ENCODE measurements at places on chromosomes 13 and 19.
A peak's percentile ranks its signal among the peaks of the same experiment; 100 is the strongest.

GRCh38 chr13:22589880-22590279, 590.9 kb upstream of the SGCG start:
- DNase-seq: no peak

DNA sequence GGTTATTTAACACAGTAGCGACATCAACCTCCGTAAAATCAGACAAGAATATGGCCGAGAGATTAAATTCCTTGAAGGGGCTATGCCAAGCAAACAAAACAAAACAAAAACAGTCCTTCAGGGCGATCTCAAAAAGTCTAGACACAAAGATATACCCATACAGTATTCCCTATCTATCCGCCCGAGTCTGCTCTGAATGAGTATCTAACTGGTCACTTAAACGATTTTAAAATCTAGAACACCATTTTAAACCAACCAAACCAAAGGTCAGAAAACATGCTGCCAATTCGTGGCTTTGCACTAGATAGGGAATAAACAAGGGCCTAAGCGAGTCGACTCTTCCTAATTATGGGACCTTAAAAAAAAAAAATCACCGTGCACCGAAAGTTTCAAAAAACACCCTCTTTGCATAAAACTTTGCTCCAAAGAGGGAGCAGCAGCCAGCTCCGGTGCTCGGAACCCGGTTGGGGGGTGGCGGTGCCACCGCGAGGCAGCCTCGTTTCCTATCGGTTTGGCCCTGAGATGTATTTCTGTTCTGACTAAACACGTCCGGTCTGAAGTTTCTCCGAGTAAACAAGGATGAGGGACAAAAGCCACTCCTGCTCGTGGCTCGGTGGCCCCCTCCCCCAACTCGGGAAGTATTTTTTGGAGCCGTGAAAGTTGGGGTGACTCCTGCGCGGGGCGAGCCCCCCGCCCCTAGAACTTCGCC, 1.8 kb downstream of the HMGB1 start:
- DNase-seq: peak; percentile 28

GRCh38 chr13:25756912-25757311, 294.9 kb downstream of the SHISA2 start:
- no peak for DNase-seq

DNA sequence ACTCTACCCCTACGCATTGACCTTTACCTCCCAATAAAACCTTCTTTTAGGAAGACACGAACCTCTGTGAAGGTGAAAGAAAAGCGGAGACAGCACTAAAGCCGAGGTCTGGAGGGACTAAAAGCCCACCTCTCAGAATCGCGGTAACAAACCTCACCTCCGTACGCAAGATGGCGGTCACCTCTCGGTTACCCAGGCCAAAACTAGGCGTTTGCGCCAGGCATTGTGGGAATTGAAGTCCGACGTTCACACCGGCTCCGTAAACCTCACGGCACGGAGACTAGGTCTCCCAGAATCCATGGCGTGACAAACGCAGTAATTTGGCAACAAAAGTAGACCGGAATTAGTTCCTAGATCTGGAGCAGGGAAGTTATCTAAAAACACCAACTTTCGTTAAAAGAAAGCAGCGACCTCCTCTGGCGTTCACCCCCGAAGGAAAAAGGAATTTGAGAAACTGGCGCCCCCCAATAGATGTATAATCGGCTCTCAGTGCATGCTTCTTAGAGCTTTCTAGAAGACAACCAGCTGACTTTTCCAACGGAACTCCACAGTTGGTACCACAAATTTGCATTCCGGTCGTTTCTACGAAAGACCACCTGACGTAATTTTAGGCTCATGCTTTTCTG, at the start of gene N4BP2L2:
N4BP2L2 (minus strand) TSS at position 175 of the 626 bp plus-strand sequence. CDS start 1,768 bp downstream, outside the sequence.
- DNase-seq: peak; percentile 97

DNA sequence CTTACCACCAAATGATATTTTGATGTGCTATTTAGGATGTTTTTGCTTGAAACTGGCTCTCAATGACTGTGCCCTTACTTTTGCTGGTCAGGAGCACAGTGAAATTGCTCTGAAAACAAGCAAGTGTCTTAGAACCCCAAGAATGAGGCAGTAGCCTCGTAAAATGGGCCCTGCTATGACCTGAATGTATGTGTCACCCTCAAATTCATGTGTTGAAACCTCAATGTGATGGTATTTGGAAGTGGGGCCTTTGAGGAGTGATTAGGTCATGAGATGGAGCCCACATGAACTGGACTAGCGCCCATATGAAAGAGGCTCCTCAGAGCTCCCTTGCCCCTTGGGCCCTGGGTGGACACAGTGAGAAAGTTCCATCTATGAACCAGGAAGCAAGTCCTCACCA, 155.2 kb downstream of the ZIC5 start:
- no peak for DNase-seq

GRCh38 chr13:50589139-50589538, 254.4 kb downstream of the DLEU7 start:
- peak; percentile 68 for DNase-seq

DNA sequence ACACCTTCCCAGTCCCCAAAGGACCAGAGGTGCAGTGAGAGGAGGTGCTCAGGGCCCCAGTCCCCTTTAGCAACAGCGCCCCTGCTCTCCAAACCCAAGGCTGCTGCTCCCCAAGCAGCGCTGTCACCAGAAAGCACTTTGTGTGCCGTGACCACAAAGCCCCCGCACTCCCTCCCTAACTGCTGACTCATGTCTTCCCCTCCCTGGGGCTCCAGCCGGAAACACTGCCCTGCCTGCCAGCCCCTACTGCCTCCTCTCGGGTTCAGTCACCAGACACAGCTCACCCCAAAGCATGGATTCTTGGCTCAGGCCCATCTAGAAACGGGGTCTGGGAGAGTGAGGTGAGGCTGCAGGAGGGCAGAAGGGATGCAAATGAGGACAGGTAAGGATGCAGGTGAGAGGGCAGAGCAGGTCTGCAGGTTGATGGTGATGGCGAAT, 4.9 kb upstream of the TNFSF14 start:
- peak; percentile 52 for DNase-seq

- DNase-seq: no peak
Observed at GRCh38 chr13:60583196-60583888, 186.3 kb downstream of the TDRD3 start.

GRCh38 chr19:33997690-33998089, 174.6 kb upstream of the LSM14A start:
- no peak for DNase-seq

DNA sequence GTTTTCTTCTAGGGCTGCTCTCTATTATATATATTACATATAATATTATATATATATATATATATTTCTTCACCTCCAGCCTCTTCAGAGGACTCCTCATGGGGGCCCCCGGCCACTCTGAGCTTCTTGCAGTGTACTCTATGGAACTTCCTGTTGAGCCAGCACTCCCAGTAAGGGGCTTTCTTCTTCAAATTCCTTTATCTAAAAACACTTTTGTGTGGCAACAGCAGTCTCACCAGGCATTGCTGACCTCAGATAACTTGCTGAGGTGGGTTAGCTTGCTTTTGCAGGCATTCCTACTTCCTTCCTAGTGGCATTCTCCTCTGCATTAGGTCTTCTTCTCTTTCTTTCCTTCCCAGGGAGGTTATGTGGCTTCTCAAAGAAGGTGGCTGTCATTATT, 381.5 kb downstream of the MYO16 start:
- no peak for DNase-seq

GRCh38 chr19:17846146-17846545, 1.6 kb downstream of the JAK3 start:
- DNase-seq: no peak

GRCh38 chr13:78958006-78958405, 299.1 kb upstream of the OBI1 start:
- DNase-seq: no peak

- DNase-seq: no peak
Observed at GRCh38 chr19:18603958-18604819, 2.4 kb downstream of the CRLF1 start.

GRCh38 chr19:38647966-38648768, 718 bp downstream of the ACTN4 start:
- no peak for DNase-seq

GRCh38 chr13:99959127-99959539, 12.4 kb downstream of the ZIC5 start:
- no peak for DNase-seq

- DNase-seq: no peak
Observed at GRCh38 chr19:54462655-54463530, 685 bp downstream of the LENG9 start.

- no peak for DNase-seq
Observed at GRCh38 chr19:14779151-14779550, 791 bp upstream of the ADGRE2 start.

GRCh38 chr13:76538004-76538403, 348.2 kb downstream of the KCTD12 start:
- no peak for DNase-seq

- DNase-seq: peak; percentile 59
Observed at GRCh38 chr13:27578121-27579030, 42.0 kb downstream of the LNX2 start.

DNA sequence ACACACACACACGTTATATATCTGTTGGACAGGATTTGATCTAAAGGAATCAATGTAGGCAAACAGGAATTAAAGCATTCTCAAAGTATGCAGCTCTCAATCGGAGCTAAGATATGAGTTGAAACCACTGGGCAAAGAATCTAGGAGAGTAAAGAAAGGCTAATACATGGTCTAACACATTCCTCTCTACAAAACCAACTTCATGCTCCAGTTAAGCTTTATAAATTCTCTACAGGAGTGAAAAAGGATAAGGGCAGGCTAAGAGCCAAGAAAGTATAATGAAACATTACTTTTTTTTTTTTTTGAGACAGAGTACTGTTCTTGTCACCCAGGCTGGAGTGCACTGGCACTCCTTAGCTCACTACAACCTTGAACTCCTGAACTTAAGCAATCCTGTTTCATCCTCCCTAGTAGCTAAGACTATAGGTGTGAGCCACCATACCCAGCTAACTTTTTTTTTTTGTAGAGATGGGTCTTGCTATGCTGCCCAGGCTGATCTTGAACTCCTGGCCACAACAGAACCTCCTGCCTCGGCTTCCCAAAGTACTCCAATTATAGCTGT, 10.6 kb downstream of the FBXL3 start:
- DNase-seq: peak; percentile 45

DNA sequence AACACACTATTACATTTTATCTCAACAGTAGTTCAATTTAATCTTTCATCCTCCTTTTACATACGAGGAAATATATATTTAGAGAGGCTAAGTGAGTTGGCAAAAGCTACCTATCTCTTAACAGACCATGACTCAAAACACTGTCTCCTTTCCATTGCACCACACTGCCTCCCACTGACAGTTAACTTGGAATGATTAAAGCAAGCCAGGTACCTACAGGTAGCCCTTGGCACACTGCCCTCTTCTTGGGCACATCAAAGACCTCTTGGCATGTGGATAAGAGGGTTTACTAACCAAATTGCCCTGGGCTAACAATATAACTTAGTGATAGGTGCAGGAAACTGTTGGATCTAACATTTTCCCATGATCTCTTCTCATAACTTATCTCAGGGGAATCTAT, 1.8 kb downstream of the ABHD13 start:
- DNase-seq: no peak

- peak; percentile 23 for DNase-seq
Observed at GRCh38 chr13:106132216-106132615, 403.2 kb downstream of the EFNB2 start.

DNA sequence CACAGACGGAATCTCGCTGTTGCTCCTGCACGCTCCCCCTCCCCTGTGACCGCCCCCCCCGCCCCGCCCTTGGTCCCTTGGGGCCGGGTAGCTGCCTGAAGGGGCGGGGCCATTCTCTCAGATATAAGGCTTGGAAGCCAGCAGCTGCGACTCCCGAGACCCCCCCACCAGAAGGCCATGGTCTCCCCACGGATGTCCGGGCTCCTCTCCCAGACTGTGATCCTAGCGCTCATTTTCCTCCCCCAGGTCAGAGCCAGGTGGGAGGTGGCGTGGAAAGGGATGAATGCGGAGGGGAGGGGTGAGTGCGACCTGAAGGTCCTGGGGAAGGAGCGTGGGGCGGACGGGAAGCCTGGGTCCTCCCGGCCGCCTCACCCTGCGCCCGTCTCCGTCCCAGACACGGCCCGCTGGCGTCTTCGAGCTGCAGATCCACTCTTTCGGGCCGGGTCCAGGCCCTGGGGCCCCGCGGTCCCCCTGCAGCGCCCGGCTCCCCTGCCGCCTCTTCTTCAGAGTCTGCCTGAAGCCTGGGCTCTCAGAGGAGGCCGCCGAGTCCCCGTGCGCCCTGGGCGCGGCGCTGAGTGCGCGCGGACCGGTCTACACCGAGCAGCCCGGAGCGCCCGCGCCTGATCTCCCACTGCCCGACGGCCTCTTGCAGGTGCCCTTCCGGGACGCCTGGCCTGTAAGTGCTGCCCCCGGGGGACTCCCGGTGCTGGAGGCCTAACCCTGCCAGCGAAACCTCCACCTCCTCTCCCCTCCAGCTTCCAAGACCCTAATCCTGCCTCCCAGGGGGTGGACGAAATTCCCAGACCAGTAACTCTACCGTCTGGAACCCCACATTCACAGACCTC, at the start of gene DLL3:
DLL3 (plus strand) TSS at position 150 of the 845 bp plus-strand sequence; CDS start at position 178, 28 bp downstream.
- no peak for DNase-seq

DNA sequence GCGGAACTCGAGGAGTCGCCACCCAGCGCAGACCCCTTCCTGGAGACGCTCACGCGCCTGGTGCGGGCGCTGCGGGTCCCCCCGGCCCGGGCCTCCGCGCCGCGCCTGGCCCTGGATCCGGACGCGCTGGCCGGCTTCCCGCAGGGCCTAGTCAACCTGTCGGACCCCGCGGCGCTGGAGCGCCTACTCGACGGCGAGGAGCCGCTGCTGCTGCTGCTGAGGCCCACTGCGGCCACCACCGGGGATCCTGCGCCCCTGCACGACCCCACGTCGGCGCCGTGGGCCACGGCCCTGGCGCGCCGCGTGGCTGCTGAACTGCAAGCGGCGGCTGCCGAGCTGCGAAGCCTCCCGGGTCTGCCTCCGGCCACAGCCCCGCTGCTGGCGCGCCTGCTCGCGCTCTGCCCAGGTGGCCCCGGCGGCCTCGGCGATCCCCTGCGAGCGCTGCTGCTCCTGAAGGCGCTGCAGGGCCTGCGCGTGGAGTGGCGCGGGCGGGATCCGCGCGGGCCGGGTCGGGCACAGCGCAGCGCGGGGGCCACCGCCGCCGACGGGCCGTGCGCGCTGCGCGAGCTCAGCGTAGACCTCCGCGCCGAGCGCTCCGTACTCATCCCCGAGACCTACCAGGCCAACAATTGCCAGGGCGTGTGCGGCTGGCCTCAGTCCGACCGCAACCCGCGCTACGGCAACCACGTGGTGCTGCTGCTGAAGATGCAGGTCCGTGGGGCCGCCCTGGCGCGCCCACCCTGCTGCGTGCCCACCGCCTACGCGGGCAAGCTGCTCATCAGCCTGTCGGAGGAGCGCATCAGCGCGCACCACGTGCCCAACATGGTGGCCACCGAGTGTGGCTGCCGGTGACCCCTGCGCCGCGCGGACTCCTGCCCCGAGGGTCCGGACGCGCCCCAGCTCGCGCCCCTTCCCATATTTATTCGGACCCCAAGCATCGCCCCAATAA, 2.3 kb downstream of the AMH start:
- no peak for DNase-seq

- DNase-seq: peak; percentile 29
Observed at GRCh38 chr19:52963247-52963618, 552 bp upstream of the ZNF816 start.

Data from kidney glomerular epithelial cell (primary cell).